ENCODE measurements at places on chromosomes 7 and 10.

DNA sequence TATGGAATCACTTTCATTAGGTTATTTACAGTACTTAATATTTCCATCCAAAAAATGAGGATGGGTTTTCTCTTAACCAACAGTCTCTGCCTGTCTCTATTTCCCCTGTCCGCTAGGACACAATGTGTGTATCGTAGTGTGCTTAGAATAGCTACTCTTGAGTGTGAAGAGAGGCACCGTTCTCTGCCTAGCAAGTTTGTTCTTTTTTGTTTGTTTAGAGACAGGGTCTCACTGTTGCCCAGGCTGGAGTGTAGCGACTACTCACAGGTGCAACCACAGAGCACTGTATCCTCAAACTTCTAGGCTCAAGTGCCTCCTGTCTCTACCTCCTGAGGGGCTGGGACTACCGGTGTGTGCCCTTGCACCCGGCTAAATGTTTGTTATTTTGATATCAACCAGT, 121.9 kb downstream of the ANK3 start:
- DNase-seq: no peak

GRCh38 chr7:55516409-55516808, 55.9 kb downstream of the VOPP1 start:
- no peak for DNase-seq

- DNase-seq: no peak
Observed at GRCh38 chr7:44291733-44292419, 33.5 kb downstream of the CAMK2B start.

DNA sequence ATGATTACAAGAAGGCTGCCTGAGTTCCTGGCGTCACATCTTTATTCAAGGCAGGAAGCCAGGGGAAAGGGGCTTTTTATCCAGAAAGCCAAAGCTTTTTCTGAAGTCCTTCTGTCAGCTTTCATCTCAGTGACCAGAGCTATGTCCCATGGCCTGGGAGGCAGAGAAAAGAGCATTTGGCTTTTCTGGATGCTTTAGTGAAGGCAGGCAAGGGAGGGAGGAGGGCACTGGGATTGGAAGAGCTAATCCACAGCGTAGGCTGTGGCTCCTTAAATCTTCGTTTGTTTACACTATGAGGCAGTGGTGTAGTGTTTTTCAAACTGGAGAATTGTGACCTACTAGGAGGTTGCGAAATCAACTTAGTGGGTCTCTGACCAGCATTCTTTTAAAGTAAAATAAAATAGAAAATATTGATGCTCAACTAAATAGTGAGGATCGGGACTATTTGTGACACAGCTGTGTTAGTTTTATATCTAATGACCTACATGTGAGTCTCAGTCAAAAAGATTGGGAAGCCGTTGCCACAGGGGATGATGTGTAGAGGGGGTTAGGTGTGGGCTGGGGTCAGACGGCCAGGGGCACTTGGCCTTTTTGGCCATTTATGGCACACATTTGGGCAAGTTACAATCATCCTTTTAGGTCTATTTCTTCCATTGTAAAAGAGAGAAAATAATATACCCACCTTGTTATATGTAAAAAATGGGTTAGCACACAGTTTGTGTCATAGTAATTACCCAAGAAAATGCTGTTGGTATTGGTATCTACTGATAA, 14.1 kb downstream of the CRYGN start:
- DNase-seq: no peak

DNA sequence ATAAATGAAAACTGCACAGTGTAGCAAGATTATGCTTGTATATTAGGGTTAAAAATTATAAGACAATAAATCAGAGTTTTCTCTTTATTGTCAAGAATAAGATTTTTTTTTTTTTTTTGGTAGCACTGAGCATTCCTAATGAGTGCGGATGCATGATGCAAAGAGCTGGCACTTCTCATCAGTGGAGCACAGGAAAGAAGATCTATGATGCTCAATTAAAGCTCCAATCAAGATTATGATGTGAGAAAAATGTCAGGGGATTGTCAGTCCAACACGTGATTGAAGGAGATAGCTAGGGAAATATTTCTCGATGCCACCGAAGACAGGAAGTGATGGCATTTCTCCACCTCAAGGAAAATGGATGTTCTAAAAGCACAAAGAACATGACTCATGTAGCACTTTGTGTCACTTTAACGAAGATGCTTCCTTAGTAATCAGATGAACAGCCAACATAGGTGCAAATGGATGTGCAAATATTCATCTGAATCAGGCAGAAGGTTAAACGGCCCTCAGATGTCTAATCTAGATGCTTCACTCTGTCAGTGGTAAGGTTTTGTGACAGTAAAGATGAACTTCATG, 240.9 kb downstream of the THSD7A start:
- no peak for DNase-seq

DNA sequence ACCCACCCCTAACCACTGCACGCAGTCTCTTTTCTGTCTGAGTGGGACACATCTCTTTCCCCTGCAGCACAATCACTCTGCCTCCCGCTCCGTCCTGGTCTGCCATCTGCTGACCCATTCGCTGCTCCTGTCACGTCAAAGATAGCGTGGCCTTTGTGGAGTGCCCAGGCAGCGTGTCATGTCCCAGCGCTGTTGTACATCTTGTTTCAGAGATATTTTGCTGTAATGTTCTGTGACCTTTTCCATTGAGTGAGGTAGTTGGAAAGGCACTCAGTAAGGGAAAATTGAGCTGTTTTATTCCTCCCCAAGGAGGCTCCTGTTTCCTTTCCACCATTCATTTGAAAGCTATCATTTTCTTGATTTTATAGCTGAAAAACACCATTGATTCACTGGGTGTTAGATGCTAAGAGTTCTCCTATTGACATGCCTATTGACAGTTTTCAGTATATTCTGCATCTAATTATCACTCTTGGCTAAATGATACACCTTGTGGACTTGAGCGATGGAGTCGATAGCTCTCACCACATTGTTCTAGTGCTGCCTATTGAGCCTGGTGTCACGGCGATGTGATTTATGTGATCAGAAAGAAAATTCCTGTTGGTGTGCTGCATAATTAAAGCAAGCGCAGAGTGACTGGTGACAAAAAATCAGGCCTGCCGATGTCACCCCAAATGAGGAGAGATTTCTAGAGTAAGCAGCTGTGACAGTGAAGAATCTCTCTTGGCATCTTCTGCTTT, 372.6 kb downstream of the LRMDA start:
- no peak for DNase-seq
